ENCODE measurements at places on chromosomes 2 and 18. TPM values are rescaled to one million over a fixed set of nuclear protein-coding genes. Genes with fewer than 3 reads are reported as not detected.

DNA sequence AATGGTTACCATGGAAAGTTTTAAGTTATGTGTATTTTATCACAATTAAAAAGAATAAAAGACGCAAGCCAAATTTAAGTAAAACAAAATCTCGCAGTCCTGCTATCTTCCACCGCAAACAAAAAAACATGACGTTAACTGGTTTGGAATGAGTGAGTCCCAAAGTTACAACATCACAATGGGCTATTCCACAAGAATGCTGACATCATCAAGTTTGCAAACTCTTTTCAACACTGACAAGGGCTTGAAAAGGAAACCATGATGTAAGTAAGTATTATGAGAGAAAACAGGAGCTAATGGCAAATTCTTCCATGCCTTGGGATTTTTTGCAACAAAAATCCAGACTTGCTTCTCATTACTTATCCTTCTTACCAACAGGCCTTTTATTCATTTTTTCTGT, 31.1 kb downstream of the SIGLEC15 start:
- no peak for DNase-seq
- no peak overlapping the region for H3K4me3 ChIP-seq
- H3K27ac ChIP-seq, result no peak overlapping the region
- no peaks in the 10 kb centered on the region for H3K27me3 ChIP-seq
- peaks cover 45% of the 10 kb centered on the region for H3K36me3 ChIP-seq
- H3K4me1 ChIP-seq, result no peaks in the 10 kb centered on the region

Gene LIPG
- total RNA-seq, result 12.5 TPM

GRCh38 chr2:146721486-146721885, 1123.3 kb upstream of the ACVR2A start:
- H3K27ac ChIP-seq, result no peak overlapping the region
- H3K27me3 ChIP-seq, result no peaks in the 10 kb centered on the region
- no peaks in the 10 kb centered on the region for H3K4me1 ChIP-seq
- no peak overlapping the region for H3K4me3 ChIP-seq

Gene ATP8B1
- 26.6 TPM for total RNA-seq

GRCh38 chr2:202112041-202112440, 39.0 kb downstream of the KIAA2012 start:
- H3K4me1 ChIP-seq, result peaks cover 12% of the 10 kb centered on the region
- H3K4me3 ChIP-seq, result no peak overlapping the region
- H3K27me3 ChIP-seq, result no peaks in the 10 kb centered on the region
- no peaks in the 10 kb centered on the region for H3K36me3 ChIP-seq
- no peak overlapping the region for H3K27ac ChIP-seq

DNA sequence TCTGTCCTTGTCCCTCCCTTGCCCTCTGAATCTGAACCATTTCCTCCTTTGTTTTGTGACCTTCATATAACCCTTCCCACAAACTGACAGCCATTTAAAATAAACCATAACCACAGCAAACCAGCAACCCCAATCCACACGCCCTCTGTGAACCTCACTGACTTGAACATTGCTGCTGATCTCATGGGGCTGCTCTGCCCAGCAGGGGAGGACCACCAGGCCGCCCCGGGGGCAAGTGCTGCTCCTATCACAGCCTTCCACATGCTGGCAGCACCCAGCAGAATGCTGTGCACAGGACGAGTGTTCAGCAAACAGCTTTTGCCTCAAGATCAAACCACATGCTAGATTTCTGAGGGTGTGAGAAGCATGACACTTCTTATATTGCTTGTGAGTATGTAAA, 73.9 kb upstream of the UXS1 start:
- H3K27me3 ChIP-seq, result no peaks in the 10 kb centered on the region
- no peak for DNase-seq
- H3K36me3 ChIP-seq, result no peaks in the 10 kb centered on the region
- no peak overlapping the region for H3K4me3 ChIP-seq
- no peaks in the 10 kb centered on the region for H3K4me1 ChIP-seq

GRCh38 chr18:24536326-24536725, 75.9 kb downstream of the HRH4 start:
- H3K36me3 ChIP-seq, result no peaks in the 10 kb centered on the region
- H3K4me1 ChIP-seq, result no peaks in the 10 kb centered on the region
- H3K27ac ChIP-seq, result no peak overlapping the region
- no peaks in the 10 kb centered on the region for H3K27me3 ChIP-seq

Measured in lung (tissue), 17 donors.